ENCODE measurements at places on chromosomes 11 and 22.

GRCh38 chr11:83923961-83924360 lies 637.8 kb upstream of the CCDC90B start:
- DNase-seq: no peak

GRCh38 chr11:24591283-24591682 lies 94.4 kb downstream of the LUZP2 start:
- DNase-seq: no peak

DNA sequence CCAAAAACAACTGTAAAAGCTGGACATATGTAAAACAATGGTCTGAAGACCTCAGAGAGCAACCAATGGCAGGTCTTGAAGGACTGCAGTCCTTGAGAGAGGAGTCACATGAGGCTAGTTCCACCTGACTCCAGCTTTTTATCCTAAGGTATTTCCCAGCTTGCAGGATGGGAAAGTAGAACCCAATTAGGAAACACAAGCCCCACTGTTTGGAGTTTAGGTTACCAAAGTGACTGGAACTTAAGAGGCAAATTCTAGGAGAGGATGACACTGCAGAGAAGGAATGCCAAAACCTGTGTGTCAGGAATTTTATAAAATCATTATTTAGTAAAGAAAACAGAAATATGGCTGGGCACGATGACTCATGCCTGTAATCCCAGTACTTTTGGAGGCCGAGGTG lies 18.4 kb downstream of the OR2AT4 start:
- no peak for DNase-seq

DNA sequence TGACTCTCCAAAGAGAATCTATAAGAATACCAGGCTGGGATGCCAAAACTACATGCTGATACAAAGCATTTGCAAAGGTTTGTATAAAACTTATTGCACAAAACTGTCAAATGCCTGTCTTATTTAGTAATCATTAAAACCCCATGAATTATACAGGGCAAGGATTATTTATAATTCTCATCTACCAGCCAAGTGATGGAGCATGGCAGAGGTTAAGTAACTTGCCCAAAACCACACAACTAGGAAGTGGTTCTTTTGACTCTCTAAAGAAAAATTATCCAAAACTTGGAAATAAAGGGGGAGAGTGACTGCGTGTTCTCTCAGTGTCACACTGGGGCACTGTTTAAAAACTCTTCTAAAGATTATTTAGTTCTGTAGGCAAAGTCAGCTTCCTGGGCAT lies 17.4 kb upstream of the CLMP start:
- no peak for DNase-seq

DNA sequence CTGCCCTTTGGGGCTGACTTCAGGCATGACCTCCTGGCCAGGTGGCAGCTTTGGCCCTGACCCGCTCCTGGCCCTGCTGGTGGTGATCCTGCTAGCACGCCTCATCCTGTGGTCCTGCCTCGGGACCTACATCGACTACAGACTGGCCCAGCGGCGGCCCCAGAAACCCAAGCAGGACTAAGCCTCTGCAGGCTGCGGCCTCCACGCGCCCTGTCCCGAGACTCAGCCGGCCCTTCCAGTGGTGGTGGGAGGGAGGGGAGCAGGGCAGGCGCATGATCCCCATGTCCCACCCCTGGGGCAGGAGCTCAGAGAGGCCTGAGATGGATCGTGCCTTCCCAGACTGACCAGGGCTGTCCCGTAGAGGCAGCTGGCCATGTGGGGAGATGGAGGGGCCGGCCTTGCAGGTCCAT lies 2.1 kb downstream of the SMIM38 start:
- no peak for DNase-seq

- no peak for DNase-seq
Measured at GRCh38 chr11:23509023-23509422, 648.7 kb upstream of the CCDC179 start.

DNA sequence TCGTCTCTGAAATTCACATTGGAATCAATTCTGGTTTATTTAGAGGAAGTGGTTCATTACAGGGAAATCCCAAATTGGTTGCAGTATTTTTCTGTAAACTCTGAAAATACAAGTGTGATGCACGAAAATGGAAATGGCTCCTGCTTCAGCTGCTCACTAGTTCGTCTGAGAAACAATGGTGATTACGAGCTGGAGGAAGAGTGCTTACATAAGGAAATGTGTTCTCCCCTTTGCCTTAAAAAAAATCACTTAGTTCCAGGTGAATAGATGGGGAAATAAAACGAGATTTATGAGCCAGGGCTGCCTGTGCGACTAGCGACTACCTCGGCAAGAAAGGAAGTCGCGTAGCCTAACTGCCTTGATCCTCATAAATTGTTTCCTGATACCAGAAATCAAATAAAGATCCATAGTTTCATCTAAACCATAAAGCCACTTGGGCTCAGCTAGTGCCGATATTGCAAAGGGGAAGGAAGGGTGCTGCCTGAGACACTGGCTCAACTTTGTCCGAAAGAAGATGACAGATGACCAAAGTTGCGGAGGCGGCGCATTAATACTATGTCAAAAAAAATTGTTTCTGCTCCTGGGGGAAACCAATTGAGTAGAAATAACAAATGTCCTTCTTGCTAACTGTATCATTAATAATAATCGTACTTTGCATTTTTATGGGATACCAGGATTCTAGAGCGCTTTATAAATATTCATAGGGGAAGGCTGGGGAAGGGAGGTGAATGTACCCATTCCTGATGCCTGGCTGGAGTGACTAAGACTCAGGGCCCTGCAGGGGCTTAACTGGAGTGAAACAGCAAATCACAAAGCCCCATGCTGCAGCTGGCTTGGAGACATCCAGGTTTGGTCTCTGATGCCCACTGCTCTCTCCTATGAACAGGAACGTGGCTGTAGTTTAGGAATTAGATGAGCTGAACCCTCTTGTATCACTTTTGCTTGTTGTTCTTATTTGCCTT lies 185.7 kb downstream of the BLID start:
- DNase-seq: no peak

DNA sequence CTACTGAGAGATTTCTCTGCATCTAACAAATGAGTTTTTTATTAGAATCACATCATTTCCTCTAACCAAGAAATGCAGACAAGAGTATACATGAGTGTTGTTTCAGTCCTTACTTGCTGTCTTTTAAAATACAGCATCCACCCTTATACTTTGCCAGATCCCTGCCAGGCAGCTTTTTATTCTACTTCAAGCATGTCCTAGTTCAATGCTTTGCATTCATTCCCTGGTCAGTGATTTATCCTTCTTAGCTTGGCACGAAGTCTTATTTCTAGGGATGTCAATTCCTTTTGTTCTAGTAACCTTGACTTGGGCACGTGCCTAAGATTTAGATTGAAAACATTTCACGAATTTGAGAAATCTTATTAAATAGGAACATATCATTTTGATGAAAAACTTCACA lies 307.2 kb upstream of the MPPED2 start:
- no peak for DNase-seq

- DNase-seq: no peak
Measured at GRCh38 chr11:77658213-77659013, 20.8 kb upstream of the CLNS1A start.

DNA sequence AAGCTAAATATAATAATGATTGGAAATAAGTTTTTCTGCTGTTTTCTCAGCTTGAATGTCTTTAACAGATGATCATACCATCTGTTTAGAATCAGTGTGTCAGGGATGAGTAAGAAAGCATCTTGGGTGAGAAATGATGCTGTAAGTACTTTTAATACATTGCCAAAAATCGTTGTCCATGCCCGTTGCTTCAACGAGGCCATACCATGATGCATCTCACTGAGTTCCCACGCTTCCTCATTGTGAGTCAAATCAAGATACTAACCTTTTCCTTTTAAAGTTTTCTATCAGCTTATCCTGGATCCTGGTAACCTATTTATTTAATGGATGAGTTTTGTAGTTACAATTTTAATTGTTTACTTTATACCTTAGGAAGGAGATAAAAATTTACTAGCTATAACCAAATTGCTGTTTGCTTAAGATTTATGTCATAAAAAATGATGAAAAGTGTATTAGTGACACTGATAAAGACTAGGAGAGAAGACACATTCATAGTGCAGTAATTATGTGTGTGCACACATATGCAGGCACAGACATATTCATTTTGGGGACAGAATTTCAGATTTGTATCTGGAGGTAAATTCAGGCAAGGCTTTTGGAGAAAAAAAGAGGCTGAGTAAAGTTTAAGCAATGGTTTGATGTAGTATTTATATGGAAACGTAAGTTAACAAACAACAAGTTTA lies 154.8 kb downstream of the UVRAG start:
- no peak for DNase-seq

DNA sequence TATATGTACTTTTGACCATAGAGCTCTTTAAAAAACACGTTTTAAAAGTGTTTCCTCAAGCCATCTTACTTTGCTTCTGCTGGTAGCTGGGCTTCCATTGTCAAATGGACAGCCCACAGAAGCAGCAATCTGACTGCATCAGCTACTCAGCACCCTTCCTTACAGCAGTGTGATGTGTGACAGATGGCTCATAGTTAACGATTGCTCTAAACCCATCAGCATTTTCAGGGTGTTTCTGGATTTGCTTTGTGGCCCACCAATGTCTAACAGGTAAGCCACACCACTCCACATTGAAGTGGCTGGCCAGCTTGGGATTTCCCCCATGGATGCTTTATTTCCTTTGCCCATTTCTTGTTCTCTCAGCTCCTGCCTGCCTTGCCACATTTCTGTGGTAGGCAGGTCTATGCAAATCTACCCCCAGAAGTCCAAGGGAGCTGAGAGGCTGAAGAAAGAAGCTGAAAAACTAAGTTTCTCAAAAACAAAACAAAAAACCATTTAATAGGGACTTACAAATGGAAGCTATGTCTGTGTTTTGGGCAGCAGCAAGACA lies 7.3 kb upstream of the FAR1 start:
- DNase-seq: no peak

DNA sequence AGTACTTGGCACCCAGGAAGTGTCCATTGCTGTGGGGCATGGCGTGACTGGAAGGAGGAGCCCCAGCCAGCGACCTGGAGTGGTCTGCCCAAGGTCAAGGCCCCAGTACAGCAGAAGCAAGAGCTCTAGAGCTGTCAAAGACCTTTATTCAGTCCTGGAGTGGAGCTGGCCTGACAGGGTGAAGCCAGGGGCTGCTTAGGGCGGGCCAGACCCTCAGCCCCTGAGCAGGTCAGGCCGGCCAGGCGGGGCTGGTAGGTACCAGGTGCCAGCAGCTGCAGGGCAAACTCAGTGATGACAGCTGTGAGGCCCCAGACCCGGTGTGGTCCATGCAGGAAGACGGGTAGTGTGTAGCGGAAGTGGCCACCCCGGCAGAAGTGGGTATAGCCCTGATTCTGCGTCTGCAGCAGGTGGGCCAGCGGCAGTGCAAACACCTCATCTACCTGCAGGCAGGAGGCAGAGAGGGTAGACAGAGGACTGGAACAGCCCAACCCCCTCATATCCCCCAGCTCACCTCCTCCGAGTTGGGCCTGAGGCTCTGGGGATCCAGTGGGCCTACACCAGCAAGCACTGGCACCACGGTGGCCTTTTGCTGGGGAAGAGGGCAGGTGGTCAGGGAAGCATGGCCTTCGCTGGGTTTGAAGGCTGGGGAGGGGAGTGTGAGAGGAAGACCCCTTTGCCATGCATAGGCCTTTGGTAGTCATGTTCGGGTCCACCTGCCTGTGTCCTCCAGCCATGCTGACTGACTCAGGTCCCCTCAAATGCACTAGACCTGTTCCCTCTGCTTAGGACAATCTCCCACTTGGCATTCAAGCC lies 1.7 kb downstream of the NUDT8 start:
- DNase-seq: peak; percentile 70

DNA sequence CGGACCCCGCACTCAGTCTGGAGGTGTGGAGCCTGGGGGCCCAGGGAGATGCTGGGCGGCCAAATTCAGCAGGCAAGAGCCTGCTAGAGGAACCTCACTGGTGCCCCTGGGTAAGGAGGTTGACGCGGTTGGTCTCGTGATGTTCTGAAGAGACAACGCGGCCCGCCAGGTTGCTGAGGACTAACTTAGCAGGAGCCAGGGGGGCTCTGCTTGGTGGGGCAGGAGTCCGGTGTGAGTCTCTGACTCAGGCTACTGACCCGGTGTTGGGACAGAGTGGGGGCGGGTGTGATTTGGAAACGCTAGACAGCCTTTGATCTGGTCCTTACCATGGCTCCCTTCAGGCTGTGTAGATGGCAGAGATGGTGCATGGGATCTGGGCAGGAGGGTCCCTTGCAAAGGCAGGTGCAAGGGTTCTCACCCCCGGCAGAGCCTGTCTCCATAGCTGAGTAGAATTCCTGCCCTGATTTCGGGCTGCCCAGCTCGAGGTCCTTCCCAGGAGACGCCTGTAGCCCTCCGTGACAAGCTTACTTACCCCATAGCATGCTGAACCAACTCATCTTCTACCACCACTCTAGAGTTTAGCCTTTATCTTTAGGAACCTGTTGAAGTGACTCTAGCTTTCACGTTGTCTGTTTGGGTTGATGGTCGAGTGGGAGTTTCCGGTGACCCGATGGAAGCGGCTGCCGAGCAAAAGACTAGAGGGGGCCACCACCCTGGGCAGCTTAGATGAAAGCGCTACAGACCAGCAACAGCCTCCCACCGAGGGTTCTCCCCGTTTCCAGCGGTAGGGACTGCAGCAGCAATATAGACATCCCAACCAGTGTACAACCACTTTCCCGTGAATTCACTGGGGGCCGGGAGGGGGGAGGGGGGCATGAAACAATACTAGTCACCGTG lies 38.4 kb downstream of the KCNC1 start:
- no peak for DNase-seq

- peak; percentile 55 for DNase-seq
Measured at GRCh38 chr11:76766521-76766920, 16.6 kb upstream of the TSKU start.

DNA sequence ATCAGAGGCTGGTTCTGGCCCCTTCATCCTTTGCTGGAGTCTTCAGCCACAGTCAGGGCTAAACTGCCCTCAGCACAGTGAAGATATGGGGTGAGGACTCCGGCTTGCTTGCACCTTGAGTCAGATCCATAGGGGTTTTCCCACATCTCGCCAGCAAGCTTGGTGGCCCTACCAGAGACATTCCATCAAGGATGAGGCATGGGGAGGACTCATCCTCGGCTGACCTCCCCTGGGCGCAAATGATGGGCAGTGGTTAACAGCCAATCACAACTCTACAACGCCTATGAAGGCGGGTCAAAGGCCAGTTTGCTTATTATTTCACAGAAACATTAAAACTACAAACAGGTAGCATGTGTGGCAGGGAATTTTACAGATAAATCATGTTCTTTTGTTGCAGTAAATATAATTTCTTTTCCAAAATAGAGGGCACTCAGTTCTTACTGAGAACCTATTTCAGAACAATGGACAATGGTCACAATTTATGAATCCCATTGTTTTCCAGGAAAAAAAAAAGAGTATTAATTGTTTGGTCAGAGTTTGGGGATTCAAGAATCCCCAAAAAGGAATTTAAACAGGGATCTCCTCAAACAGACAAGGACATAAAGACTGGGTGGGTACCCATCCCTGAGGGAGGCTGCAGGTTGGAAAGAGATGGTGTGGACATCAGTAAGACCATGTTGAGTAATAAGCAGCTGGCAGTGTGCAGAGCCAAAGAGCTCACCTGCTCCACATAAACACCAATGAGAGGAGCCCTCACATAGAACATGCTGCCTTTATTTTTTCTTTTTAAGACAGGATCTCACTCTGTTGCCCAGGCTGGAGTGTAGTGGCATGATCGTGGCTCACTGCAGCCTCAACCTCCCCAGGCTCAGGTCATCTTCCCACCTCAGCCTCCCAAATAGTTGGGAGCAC lies 14.8 kb downstream of the PLAAT3 start:
- DNase-seq: no peak
